ENCODE measurements at places on chromosomes 16 and 17. TPM values are rescaled to one million over a fixed set of nuclear protein-coding genes. Genes with fewer than 3 reads are reported as not detected.

The DPEP3 gene
- total RNA-seq = 0.28 TPM

The CASKIN1 gene
- total RNA-seq = not detected

The HOXB4 gene
- 7.8 TPM for total RNA-seq

GRCh38 chr16:11170696-11171447, 85.1 kb downstream of the SOCS1 start:
- no peak for DNase-seq

The CCDC154 gene
- 2.0 TPM for total RNA-seq

DNA sequence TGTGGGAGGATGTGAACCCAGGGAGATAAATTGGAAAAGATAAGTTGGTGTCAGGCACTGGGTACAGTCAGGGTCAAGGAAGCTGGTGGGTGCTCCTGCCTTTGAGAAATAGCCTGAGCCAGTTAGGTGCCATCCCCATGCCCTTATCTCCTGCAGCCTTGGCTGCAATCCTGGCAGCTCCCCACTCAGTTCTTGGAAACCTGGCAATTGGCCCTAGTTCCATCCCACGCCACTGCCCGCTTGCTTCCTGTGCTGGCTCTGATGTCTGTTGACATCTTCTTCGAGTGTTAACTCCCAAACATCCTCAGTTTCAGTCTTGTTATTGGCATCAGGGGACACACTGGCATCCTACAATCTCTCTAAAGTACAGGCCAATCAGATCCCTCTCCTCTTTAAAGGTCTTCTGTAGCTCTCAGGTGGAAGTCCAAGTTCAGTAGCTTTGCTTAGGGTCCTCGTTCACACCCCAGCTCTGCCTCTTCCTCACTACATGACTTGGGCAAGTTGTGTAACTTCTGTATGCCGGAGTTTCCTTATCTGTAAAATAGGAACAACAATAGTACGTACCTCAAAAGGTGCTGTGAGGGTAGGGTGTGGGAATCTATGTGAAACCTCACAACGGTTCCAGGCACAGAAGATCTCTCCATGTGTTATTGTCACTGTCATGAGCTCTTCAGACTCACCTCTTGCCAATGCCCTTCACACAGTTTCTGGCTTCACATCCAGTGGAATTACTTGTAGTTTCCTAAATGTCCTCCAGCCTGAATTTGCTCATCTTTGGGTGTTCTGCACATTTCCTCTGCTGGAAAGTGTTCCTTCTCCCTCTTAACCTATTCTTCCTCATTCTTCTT, 13.5 kb upstream of the PRKAR1A start:
- no peak for DNase-seq

GRCh38 chr17:19332371-19333131, 30.0 kb downstream of the B9D1 start:
- no peak for DNase-seq

- peak; percentile 76 for DNase-seq
Measured at GRCh38 chr16:22318690-22319358, 21.6 kb downstream of the POLR3E start.

The SOST gene
- total RNA-seq = not detected

DNA sequence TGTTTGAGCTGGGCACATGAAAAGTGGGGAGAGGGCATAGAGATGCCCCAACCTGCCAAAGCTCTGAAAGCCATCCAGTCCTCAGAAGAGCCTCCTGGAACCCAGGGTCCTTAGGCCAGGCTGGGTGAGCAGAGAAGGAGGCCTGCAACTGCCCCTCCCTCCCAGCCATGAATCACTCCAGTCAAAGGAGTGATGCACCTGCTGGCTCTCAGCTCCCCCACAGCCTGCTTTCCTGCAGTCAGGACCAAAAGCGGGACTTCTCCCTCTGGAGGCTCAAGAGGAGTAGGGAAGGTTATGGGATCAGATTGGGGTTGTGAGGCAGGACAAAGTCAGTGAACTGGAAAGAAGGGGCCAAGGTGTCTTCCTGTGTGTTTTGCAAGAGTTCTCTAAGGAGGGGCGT, 145.6 kb downstream of the TMEM132E start:
- DNase-seq = no peak
